Suppressor macrophage (primary cell): ENCODE measurements at places on chromosomes 4 and X.

DNA sequence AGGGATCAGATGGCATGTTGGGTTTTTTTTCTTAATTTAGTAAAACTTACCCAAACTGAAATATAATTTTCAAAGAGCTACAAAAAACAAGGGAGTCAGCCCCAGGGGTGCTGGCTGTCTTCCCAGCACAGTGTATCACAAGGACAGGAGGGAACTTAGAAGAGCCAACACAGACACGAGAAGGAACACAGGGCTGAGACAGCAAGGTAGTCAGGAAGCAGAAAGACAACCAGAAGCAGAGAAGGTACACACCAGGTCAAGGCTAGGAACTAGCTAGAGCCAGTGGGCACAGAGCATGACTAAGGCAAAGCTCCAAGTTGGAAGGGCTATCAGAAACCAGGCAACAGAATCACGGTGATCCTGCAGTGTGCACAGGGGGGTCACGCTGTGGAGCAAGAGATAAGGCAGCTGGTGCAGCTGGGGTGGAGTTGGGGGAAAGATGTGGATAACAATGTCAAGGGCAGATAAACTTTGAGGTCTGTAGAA is 168.7 kb downstream of the NR3C2 start:
- no peak for DNase-seq

- DNase-seq = no peak
Measured at GRCh38 chr4:109296527-109296926, 5.9 kb downstream of the COL25A1 start.

DNA sequence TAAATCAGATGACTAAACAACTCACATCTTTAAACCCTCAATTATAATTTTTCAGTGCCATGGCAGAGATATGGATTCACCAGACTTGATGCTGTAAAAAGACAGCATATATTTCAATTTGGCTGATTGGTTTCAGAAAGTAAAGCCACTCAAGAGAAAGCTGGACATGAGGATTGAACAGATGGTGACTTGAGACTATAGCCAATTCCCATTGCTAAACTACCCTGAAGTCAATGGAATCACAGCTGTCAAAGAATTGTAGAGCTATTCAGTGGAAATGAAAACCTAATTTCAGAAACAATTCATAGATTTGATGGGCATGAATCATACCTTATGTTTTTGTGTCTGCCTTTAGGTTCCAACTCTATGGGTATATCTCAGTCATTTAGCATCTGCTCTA is 510.6 kb upstream of the BOD1L1 start:
- DNase-seq = no peak

DNA sequence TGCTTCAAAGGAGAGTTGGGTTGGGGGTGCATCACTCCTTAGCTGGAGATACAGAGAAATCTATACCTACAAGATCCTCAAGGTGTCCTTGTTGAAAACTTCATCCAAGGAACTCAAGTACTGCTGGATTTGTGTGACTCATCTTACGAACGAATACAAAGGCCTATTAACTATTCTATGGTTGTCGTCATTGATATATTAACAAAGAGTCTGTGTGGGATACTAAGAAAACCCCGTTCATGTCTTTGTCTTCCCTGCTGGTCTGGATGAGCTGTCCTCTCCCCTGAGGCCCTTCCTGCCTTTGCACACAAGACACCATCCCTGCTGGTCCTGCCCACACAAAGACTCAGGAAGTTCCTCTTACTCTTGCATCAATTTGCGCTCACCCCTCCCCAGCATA is 54.9 kb upstream of the IRF2 start:
- DNase-seq = peak; percentile 44

- DNase-seq = no peak
Measured at GRCh38 chr4:95758001-95758400, 81.9 kb upstream of the PDHA2 start.

DNA sequence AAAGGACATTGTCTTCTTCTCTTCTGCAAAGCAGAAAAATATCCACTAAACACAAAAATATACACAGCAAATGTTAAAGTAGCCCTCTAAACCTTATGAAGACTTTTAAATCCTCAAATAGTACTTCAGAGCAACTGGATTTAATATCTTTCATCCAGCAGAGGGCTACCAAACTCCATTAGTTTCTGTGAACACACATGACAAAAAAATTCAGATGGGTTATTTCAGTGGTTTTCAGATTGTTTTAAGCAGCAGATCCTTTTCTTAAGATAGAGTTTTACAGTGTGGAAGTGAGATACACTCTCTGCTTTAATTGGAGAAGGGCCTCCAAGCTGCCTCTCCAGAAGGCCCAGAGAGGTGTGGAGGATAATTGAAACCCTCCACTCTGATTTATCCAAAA is 56.7 kb downstream of the ANK2 start:
- DNase-seq = no peak

GRCh38 chrX:57772637-57773036 is 92.6 kb upstream of the NLRP2B start:
- DNase-seq = no peak
